Kasumi-1 (cell line): ENCODE measurements at places on chromosomes 7 and 10.

- DNase-seq, result no peak
Measured at GRCh38 chr7:101222275-101222830, 4.4 kb downstream of the ZNHIT1 start.

DNA sequence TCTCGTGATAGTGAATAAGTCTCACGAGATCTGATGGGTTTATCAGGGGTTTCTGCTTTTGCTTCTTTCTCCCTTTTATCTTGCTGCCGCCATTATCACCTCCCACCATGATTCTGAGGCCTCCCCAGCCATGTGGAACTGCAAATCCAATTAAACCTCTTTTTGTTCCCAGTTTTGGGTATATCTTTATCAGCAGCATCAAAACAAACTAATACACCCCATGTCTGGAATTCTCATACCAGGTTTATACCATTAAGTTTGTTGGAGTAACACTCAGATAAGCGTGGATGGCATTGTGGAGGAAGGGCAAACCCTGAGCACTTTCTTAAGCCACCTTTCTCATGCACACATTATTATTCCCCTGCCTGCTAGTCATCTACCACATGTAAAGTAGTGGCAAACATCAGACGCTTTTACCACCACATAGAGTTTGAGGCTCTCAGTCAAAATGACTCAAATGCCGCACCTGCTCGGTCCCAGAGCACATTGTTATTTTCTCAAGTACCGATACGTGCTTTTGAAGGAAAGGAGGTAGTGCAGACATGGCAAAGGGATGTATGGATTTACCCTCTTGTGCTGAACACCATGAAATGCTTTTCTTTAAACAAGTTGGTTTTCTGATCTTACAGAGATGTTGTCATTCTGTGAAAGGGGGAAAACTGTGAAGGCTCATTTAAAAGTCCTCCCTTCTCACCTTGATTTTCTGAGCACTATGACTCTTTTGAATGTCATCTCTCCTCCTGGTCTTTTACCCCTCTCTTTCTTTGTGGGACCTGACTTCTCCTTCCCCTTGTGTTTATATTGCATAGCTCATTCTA lies 429.7 kb downstream of the EXOC4 start:
- DNase-seq, result no peak

GRCh38 chr7:26291699-26292538 lies at the start of gene SNX10:
Gene SNX10 (plus strand): TSS chr7:26291862. CDS start chr7:26346443, 54,581 bp downstream.
- DNase-seq, result peak; percentile 75

DNA sequence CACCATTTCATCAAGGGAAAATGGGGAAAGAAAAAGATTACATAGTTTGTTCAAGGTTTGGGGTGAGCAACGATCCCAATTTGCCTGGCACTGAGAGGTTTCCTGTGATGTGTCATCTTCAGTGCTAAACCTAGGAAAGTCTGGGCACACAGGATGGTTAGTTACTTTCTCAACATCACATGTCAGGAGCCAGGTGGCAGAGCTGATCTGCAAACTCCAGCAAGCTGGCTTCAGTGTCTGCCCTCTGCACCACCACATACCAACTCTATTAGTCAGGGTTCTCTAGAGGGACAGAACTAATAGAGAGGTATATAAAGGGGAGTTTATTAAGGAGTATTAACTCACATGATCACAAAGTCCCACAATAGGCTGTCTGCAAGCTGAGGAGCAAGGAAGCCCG lies 11.3 kb downstream of the ADAM12 start:
- no peak for DNase-seq

GRCh38 chr7:16402091-16402490 lies 19.2 kb downstream of the CRPPA start:
- no peak for DNase-seq
